ENCODE measurements at places on chromosomes 4 and X.

- DNase-seq: peak; percentile 64
Observed at GRCh38 chr4:10554694-10555093, 97.5 kb upstream of the ZNF518B start.

- no peak for DNase-seq
Observed at GRCh38 chrX:33855251-33855650, 276.9 kb downstream of the FAM47A start.

- no peak for DNase-seq
Observed at GRCh38 chr4:3533423-3533820, 1.2 kb upstream of the LRPAP1 start.

GRCh38 chr4:110484767-110485166 lies 8.8 kb downstream of the ENPEP start:
- no peak for DNase-seq

GRCh38 chr4:10225096-10225495 lies 108.5 kb upstream of the WDR1 start:
- DNase-seq: no peak

- no peak for DNase-seq
Observed at GRCh38 chr4:154078504-154079350, 289.8 kb upstream of the SFRP2 start.
